H1 (cell line): ENCODE measurements at places on chromosomes 6 and 20. TPM values are rescaled to one million over a fixed set of nuclear protein-coding genes. Genes with fewer than 3 reads are reported as not detected.

GRCh38 chr20:35116258-35116657 lies 23.7 kb upstream of the TRPC4AP start:
- DNase-seq: no peak
- H3K27me3 ChIP-seq: no peaks in the 10 kb centered on the region
- H3K4me3 ChIP-seq: no peak overlapping the region
- H3K27ac ChIP-seq: no peak overlapping the region

- DNase-seq: no peak
- no peak overlapping the region for H3K4me3 ChIP-seq
- H3K27ac ChIP-seq: no peak overlapping the region
- no peaks in the 10 kb centered on the region for H3K27me3 ChIP-seq
Measured at GRCh38 chr20:56839786-56840185, 210.7 kb downstream of the TFAP2C start.

The GJA1 gene
- total RNA-seq: 775 and 795 TPM in 2 replicates

DNA sequence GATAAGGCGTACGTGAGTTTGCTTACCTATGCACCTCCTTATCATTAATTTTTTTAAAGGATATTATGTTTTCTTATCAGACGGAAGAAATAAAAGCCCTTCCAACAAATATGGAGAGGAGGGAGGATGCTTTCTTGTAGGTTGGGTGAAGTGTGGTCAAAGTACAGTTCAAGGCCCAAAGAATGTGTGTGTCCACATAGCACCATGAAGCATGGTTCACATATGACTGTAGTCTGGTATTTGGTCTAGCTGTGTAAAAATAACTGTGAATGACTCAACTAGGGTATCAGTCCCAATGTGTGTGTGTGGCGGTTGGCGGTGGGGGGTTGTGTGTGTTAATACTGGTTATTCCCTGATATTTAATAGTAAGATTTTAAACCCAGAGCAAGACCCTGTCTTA lies 212.7 kb downstream of the TMEM242 start:
- H3K36me3 ChIP-seq: no peaks in the 10 kb centered on the region
- no peak overlapping the region for H3K4me3 ChIP-seq
- DNase-seq: no peak
- H3K27me3 ChIP-seq: no peaks in the 10 kb centered on the region

The MUC21 gene
- total RNA-seq: not detected in 2 replicates

- H3K36me3 ChIP-seq: no peaks in the 10 kb centered on the region
- peak; percentile 19 for DNase-seq
- no peak overlapping the region for H3K4me3 ChIP-seq
- no peaks in the 10 kb centered on the region; the same call in 1 of the 2 replicates for H3K27me3 ChIP-seq
- no peak overlapping the region for H3K27ac ChIP-seq
Measured at GRCh38 chr20:58647162-58647795, 3.8 kb upstream of the STX16 start.

DNA sequence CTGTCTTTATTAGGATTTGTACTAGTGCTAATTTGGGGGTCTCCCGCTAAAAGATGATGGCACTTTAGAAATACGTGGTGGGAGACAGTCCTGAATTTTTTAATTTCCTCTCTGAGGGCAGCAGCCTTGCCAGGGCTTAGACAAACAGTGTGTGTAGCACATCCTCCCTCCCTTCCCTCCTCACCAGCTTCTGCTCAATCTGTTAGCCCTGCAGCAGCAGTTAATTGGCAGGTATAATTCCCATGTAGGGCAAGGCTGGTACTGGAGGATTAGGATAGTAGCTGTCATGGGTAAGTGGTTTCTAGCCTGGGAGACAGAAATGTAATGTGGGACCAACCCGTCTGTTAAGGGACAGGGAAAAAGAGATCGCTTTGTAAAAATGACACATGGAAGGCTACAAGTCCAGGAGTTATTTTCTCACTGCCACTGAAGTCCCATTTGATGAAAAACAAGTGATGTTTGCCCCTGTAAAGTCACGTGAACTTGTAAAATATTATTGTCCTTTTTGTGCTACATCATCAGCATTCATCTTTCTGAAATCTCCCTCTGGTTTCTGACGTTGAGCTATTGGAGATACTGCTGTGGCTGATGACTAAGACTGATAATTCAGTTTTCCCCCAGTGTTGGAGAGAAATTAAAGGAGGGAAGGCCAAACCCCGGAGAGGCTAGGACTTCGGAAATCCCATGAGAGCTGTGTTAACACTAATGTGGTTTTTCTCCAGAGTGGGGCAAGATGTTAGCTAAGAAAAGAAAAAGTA lies 40.6 kb downstream of the CTNNBL1 start:
- H3K36me3 ChIP-seq: peaks cover 14% of the 10 kb centered on the region
- H3K27me3 ChIP-seq: no peaks in the 10 kb centered on the region

The METTL24 gene
- total RNA-seq: 0.39 and 0.44 TPM in 2 replicates

The PNPLA1 gene
- total RNA-seq: not detected in 2 replicates

- no peaks in the 10 kb centered on the region for H3K27me3 ChIP-seq
- H3K4me3 ChIP-seq: no peak overlapping the region
- peak; percentile 29 for DNase-seq
Measured at GRCh38 chr6:137641474-137642077, 147.4 kb upstream of the OLIG3 start.
